ENCODE measurements at places on chromosomes 3 and 15.

- no peak for DNase-seq
Measured at GRCh38 chr3:85476891-85477495, 518.2 kb downstream of the CADM2 start.

GRCh38 chr3:181006541-181006940, 17.0 kb upstream of the DNAJC19 start:
- DNase-seq, result no peak

DNA sequence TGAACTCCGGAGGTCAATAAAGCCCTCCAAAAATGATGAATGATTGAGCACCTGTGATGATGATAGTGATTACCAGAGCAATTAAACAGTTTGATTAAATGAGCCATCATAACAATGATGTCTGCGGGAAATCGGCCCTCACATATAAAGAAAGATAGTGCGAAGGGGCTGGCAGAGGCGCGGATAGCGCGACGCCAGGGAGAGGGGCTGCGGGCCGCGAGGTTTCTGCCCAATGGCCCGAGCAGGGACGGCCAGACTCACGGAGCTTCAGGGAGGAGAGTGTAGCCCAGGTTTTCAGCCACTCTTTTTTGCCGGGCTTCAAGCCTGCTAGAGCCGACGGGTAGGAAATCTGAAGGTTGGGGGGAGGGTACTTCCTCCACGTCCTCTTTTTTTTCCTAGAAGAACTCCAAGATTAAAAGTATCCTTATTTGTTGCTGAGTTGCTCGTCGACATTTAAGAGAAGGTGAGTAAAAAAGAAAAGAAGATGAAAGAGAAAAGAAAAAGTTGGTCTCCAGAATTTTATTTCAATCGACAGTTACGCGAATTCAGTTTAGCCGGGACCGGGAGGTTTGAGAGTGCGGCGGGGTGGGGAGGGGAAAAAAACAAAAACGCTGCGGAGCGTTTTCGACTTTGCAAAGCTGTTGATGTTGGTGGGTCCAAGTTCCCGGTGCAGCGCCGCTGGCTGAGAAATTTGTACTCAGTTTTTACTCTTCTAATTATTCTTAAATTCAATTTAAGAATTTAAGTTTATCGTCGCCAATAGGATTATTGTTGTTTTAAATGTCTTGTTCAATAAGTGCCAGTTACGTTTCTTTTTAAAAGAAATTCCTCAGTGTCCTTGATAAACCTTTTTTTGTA, 2.2 kb upstream of the MEIS2 start:
- no peak for DNase-seq

DNA sequence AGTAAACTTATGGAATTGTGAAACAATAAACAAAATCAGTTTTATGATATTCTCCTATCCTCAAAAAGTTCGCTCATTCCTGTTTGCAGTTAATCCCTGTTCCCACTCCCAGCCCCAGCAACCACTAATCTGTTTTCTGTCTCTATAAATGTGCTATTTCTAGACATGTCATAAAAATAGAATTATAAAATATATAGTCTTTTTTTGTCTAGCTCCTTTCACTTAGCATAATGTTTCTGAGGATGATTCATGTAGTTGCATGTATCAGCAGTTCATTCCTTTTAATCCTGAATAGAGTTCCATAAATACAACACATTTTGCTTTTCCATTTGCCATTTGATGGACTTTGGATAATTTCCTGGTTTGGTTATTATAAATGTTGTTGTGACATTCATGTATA, 140.0 kb downstream of the KCNAB1 start:
- DNase-seq, result no peak

DNA sequence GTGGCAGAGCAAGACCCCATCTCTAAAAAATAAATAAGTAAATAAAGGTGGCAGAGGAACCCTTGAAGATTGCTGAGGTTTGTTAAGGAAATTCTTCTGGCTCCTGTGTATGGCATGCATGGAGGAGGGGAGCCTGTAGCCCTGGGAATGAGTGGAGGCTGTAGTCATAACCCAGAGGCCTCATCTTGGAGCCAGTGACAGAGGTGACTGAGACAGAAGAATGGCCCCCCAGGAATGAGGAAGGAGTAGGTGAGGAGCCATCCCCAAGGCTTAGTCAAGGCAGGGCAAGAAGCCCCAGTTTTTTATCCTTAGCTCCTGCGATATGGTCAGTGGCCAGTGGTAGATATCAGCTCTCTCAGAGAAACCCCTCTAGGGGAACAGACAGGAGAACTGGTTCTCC, 46.5 kb downstream of the BSN start:
- no peak for DNase-seq

DNA sequence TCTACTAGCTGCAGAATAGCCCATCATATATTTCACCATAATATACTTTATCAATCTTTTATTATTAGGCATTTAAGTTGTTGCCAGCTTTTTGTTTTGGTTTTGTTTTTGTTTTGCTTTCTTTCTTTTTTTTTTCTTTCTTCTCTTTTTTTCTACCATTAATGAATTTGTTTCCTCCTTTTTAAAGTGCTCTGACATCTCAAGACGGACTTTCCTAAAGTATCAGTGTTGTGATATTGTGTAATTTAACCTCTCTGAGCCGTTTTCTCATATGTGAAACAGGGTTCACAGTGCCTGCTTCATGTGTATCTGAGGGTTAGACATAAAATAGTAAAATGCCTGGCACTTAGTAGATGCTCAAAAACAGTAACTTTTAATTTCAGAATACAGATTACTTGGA, 109.5 kb upstream of the IL12A start:
- DNase-seq, result no peak

DNA sequence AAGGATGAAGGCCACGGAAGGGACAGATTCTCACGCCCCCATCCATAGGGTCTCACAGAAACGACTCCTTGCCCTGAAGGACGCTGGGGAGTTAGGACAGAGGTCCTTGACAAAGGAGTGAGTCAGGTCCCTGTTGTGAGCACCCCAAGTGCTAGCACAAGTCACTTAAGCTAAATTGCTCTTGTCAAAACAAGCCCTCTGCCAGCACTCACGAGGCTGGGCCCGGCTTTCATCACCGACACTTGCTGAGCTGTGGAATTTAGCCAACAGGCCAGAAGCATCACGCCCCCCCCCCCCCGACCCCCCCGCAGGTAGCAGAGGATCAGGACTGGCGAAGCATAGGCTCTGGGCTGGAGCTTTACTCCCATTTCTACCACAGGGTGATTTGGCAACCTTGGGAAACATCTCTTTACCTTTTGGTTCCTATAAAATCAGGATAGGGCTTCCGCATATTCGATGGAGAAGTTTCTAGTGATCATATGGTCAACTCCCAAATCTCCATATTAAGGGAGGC, 75.4 kb downstream of the ADCY5 start:
- DNase-seq, result no peak

DNA sequence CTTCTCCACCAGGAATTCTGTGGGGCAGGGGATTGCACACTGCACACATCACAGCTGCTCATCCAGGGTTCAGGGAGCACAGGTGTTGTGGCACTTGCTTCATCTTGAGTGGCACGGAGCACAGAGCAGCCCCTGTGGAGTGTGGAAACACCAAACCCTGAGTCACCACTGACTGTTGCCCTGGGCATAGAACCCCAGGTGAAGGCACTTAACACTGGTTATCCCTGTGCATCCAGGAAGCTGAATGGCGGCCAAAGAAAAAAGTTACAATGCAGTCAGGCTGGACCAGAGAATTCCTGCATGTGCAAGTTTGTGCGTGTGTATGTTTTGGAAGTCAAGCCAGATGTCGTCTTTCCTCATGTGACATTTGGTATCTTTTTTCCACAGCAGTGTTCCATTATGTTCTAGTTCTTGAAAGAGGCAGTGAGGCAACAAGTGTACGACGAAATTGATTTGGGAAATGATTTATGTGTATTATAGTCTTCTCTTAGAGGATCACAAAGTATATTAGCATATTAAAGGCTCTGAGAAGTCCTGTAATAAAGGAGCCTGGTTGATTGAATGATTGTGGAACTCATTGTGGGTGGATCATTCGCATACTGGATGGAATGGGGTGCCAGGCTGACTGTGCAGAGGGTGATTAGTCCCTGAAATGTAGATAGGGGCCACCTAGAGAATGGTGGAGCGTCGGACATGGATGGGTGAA, 292.3 kb downstream of the TLE3 start:
- no peak for DNase-seq

DNA sequence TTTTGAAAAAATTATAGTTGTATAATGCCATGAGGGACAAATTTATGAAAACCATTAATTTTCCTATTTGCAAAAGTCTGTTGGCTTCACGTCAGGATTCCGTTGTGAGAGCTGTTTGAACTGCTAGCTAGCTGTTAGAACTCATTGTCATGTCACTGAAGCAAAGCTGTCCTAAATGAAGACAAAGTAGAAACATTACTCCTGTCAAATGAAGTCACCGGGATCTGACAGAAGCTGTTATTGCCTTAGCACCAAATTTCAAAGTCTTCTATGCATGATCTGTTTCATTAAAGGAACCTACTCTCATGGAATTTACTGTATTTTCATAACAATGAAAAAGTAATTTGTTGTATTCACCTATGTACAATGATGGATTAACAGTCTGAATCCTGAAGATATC, 479.8 kb downstream of the PLOD2 start:
- DNase-seq, result no peak

DNA sequence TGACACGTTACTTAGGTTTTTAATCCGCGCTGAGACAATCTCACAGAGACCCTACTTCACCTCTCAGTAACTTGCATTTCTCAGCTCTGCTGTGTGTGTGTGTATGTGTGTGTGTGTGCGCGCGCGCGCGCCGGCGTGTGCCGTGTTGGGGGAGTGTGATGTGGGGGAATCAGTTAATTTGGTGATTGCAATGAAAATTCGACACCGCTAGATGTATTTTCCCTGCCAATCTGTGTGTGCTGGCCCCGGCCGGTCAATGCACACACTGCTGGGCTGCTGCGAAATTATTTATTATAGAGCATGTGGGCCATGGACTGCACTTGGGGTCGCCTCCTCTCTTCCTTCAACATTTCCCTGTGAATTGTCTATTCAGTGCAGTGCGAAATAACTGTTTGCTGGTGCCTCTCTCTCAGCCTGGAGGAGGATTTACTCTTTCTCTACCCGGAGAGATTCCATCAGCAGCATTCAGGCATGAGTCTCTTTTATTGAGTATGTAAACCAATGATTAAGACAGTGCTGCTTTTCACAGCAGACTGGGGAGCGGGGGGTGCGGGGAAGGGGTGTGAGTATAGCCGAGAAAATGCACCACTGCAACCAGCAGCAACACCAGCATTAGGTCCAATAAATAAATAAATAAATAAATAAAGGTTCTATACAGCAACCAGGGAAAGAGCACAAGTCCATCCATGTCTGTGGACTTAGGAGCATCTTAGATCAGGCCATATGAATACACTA, 2.9 kb downstream of the CADM2 start:
- no peak for DNase-seq

DNA sequence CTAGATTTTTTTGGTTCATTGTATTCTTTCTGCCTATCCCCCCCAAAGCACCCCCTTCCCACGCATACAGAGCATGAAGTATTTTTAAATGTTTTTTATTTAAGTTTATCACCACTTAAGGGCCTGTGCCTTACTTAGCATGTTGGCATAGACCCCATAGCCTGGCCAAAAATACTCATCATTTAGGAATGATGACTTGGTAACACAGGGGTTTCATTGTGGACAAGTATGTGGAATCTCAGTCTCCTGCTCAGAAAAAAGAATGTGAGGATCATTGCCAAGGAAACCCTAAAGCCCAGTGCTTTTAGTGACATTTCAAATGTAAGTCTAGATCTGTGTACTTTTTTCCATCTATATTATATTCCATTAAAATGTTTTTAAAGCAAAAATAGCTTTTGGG, 146.3 kb downstream of the ALCAM start:
- no peak for DNase-seq

DNA sequence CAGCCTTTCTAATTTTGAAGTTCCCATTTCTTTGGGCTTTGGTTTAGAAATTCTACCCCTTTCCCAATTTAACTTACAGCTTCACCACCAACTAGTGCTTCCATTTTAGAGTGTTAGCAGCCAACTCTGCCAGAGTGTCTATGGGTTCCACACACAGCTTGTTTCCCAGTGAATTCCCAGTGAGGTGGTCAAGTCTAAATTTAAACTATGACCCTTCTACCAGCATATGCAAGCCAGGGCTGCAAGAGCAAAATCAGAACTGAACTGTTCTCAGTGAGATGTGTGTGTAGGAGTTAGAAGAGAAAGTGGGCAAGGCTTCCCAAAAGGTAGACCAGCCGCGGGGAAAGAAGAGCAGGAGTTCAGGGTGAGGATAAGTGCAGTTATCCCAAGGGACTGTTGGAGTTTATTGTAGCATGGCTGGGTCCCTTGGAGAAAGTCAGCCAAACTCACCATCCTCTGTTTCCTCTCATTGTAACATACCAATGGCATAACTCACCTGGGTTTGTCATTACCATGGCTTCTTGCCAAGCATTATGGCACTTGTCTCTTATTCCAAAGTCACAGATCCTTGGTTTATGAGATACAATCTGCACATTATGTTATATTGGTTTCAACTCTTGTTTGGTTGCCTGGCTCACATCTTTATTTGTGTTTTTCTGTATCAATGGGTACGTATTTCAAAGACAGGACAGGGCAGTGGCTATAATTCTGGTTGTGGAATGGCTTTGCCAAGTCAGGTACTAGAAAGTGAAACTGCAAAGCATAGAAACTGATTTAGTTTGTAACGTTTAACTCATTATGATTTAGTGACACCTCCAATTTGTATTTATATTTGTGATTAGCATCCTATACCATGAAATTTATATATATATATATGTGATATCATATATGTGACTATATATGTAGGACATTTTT, 130.2 kb upstream of the UMPS start:
- DNase-seq, result no peak

GRCh38 chr3:147975165-147975564, 566.0 kb downstream of the ZIC1 start:
- no peak for DNase-seq

- DNase-seq, result no peak
Measured at GRCh38 chr15:40061212-40061901, 22.4 kb upstream of the SRP14 start.

DNA sequence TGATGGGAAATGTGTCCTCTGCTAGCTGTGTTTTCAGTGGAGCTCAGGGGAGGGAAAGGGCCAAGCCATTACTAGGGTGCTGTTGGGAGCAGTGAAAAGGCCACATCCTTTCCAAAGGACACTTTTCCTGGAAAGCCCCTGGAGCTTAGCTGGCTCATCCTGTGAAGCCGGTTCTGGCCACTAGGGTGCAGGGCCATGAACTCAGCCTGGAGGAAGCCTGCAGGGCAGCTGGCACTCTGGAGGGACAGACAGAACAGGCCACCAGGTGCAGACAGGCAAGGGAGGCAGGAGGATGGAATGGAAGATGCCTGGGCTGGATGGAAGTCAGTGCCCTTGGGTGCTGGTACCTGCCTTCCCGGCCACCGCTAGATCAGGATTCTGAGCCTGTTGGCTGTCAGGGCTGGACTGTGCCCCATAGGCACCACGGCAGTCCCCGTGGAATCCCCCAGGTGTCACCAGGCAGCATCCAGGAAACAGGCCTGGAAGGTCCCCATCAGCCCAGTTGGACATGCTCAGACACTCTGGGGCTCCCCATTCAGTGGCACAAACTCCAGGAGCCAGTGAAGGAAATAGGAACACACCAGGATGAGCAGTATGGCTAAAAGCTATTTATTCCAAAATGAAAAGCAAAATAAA, 76.2 kb upstream of the C2CD4B start:
- no peak for DNase-seq

Measured in CD4-positive, alpha-beta T cell (primary cell).